ENCODE measurements at places on chromosomes 4 and X.

DNA sequence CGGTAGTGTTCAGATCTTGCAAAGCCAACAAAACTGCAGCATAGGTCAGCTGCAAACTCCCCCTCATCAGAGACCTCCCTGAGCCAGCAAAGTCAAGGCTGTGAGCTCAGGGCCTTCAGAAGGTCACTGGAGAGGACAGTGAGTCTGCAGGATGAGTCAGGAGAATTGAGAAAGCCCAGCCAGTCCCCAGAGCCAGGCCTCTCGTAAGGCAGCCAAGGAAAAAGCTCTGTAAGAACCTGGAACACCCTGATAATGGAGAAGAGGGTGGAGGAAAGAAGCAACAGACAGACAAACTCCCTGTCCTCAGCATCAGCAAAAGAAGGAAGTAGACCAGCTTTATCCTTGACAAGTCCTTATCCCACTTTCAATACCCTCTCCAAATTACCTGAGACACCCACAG, 33.0 kb downstream of the GRIA3 start:
- ATAC-seq, result no peak

GRCh38 chr4:147830102-147830463, 98.2 kb downstream of the ARHGAP10 start:
- peak; percentile 7 for ATAC-seq

GRCh38 chrX:10176121-10177003, 19.6 kb downstream of the CLCN4 start:
- ATAC-seq, result no peak

DNA sequence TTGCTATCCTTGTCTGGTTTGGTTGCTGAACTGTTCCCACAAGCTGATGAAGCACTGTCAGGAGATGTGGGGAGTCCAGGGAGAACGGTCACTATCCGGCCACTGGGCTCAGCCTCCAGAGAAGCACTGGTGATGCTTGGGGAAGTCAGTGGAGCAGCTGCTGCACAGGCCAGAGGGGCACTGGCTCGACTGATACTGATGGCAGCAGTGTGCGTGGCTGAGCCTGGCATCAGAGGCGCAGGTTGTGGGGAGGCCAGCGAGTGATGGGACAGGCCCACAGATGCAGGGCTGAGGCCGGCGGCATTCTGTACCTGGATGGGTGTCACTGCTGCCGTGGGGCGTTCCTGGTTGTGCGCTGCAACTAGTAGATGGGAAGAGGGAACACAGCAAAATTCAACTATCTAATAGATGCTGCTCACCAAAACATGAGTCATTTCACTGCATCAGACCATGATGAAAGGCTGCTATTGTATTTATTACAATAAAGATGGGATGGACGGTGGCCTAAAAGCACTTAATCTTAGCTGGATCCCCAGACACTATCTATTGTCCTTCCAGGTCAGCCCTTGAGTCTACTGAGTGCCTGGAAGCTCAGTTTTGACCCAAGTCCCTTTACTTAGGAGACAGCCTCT, 106.3 kb upstream of the CBR4 start:
- ATAC-seq, result peak; percentile 54

DNA sequence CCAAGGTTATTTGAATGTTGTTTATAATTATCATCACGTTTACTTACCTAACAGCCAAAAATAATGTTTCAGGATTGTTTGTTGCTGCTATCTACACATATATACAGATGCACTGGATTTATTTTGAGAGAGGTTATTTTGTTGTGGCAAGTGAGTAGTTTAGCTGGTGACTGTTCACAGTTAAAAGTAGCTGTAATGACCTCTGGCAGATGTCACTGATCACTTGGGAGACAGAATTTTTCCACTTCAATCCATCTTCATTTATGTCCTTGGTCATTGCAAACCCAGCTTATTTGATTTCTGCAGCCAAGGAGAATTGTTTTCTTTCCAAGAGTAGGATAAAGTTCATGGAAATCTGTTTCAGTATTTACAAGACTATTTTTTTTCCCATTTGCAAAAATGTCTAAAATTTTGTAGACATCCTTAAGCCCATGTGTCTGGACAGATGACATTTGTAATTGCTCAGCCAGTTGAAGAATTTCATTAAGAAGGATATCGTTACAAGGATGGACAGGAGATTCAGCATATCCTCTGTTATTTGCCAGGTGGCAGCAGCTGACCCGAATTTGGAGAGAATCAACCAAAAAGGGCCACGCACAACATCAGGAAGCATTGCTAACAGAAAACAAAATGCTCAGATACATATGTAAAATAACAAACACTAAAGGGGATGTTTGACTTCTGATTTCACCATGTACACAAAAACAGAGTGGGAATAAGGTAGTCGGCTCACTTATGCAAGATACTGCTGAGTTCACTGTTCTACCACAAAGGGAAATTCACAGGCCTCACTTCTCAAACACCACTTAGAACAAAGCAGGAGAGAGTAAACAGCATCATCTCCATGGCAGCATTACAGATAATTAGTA, 64.5 kb downstream of the GPRIN3 start:
- ATAC-seq, result no peak

DNA sequence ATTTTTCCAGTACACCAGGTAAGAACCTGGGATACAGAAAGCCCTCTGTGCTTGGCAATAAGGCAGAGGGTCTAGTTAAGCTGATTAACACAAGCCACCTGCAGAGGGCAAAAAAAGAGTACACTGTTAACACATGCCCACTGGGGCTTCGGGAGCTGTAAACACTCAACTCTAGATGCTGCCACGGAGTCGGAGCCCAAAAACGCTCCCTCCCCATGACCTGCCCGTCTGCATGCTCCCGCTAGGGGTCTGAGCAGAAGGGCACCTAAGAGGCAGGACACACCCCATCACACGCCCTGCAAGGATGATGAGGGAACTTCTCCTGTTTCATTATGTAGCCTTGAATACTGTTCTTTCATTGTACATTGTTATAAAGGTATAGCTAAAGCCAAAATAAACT, 715.6 kb upstream of the AADAT start:
- no peak for ATAC-seq

- peak; percentile 71 for ATAC-seq
Observed at GRCh38 chrX:11427453-11428071, 134.3 kb downstream of the AMELX start.

GRCh38 chr4:153890761-153891160, 101.9 kb upstream of the SFRP2 start:
- no peak for ATAC-seq

DNA sequence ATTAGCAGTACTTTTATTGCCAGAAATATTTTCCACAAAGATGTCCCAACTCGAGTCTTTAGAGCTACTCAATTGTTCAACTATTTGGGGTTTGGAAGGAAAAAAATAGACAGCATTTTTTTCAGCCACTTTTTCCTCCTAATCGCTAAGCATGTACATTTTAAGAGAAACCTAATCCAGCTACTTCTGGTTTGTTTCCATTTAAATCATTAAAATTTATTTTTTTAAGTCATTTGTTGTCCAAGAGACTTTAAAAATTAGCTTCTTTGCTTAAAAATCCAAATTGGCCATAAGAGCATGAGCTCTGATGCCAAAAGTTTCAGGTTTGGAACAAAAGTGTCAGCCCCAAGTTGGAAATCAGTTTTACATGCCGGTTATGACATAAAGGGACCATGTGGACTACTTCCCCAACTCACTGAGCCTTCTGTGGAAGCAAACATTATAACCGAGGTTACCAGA, 186.3 kb upstream of the INTU start:
- ATAC-seq, result no peak

- no peak for ATAC-seq
Observed at GRCh38 chr4:14532436-14532835, 469.8 kb upstream of the CPEB2 start.

GRCh38 chrX:121283921-121284320, 236.5 kb downstream of the GLUD2 start:
- ATAC-seq, result no peak

GRCh38 chr4:159016593-159017024, 86.3 kb upstream of the RAPGEF2 start:
- no peak for ATAC-seq

Measured in SK-N-SH treated with all-trans-retinoic acid at 6 μM for 48 hours (cell line).